ENCODE measurements at places on chromosomes 3 and 15.

DNA sequence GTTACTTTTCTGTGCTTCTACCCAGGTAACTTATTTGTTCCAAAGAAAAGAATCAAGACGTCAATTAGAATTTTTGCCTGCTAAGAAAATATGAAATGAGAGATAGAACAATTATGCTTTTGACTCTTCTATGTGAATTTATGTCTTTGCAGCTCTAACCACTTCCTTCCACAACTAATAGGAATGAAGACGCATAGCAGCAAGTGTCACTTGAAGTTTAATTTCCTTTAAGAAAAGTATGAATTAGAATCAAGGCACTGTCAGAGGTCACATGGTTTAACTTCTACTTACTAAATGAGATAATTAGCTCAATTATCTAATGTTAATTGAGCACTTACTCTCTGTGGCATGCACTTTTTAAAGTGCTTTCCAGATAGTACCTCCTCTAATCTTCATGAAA lies 3.3 kb downstream of the WDR49 start:
- DNase-seq = no peak

- DNase-seq = no peak
Measured at GRCh38 chr15:40787991-40788390, 18.2 kb downstream of the C15orf62 start.

GRCh38 chr3:183880121-183880520 lies 4.6 kb downstream of the PARL start:
- no peak for DNase-seq

- no peak for DNase-seq
Measured at GRCh38 chr15:58994906-58995453, 7.5 kb downstream of the RNF111 start.

DNA sequence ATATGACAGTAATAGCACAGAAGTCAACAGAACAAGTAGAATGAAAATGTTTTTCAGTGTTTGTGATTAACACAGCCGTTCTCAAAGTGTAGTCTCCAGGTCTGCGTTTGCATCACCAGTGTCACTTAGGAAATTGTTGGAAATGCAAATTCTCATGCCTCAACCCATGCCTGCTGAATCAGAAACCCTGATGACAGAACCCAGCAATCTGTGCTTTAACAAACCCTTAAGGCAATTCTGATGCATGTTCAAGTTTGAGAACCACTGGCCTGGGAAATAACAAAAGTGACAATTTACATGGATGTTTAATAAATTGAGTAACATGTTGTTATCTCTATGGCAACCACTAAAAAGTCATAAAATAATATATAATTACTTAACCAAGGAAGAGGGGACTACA lies 103.1 kb upstream of the ATP11B start:
- DNase-seq = no peak

GRCh38 chr15:32053719-32054118 lies 23.4 kb downstream of the CHRNA7 start:
- DNase-seq = no peak

GRCh38 chr3:39812537-39812936 lies 3.1 kb downstream of the MYRIP start:
- peak; percentile 27 for DNase-seq

DNA sequence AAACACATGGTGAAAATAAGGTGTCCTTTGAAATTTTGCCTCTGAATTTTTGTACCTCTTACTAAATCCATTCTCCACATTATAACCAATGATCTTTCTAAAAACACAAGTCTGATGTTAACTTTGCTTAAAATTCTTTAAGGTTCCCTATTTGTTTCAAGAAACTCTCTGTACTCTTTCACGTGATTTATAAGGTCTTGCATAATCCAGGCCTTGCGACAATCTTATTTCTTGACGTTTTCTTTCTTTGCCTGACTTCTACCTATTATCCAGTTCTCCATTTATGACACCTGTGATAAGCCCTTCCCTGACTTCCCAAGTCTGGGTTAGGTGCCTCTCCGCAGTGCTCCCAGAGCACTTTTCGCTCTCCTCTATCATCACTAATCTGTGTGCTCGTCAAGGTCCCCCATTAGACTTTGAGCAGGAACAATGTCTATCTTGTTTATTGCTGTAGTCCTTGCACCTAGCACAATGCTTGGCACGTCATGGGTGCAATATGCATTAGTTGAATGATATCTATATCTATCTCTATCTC lies 24.3 kb upstream of the KPNA1 start:
- no peak for DNase-seq

GRCh38 chr3:31180274-31180673 lies 285.8 kb upstream of the GADL1 start:
- no peak for DNase-seq

DNA sequence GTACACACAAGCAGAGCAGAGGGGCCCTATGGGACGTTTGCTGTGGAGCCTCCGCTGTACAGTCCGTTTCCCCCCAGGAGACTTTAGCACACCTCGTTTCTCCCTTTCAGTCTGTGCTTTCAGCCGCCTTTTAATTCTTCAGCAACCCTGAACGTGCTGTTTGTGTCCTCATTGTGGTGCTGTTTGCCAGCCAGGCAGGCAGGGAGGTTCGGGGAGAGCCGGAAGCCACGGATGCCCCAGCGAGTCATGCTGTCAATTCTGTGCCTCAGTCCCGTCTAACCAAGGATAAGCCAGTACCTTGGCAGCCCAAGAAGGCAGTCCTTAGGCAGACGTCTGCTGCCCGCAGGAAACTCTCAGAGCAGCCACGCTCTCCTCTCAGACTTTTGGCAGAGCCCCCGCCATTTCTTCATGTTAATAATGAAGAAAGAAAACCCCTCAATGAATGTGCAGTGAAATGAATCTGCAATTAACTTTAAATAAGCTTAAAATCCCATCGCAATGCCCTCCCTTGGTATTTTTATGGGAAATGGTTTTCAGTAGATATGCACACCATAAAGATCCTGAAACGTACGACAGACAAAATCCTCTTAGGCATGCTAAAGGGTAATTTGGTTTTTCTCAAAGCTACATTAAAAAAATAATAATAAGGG lies 158.6 kb downstream of the UACA start:
- no peak for DNase-seq

- DNase-seq = peak; percentile 82
Measured at GRCh38 chr3:184380185-184380626, 352 bp downstream of the CHRD start.

- peak; percentile 55 for DNase-seq
Measured at GRCh38 chr3:147422601-147423536, 13.7 kb downstream of the ZIC1 start.

Measured in HuH-7 (cell line).